Activated CD4-positive, alpha-beta T cell treated with anti-CD3 and anti-CD28 coated beads, Interleukin-2, Interleukin-4, amounts not matched to agents 100 ng/mL and 50 ng/mL, durations not matched to agents 16 hours and 8 hours (primary cell): ENCODE measurements at places on chromosomes 13 and 19.

DNA sequence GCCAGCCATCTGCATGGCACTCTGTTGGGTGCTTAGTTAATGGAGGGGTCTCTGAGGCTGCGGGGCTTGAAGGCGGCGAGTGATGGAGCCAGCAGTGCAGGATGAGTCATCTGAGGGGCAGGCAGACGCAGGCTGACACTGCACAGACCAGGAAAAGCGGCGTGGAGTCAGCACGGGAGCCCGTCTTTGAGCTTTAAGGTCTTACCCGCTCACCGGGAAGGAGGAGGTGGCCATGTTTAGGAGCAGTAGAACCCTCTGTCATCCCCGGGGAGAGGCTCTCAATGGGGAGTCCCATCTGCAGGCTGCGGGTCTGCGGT, 13.1 kb downstream of the NAXD start:
- no peak for DNase-seq

DNA sequence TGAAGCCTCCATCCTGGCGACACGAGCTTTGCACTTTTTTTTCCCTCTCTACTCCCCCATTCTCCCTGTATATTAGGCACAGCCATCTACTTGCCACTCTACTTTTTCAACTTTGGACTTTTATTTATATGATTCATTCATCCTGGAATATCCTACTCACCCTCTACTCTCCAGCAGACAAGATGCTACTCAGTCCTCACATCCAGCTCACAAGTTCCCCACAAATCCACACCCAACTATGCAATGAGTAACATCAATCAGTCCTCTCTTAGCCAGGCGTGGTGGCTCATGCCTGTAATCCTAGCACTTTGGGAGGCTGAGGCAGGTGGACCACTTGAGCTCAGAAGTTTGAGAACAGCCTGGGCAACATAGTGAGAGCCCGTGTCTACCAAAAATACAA, 23.9 kb upstream of the URAD start:
- DNase-seq, result no peak

DNA sequence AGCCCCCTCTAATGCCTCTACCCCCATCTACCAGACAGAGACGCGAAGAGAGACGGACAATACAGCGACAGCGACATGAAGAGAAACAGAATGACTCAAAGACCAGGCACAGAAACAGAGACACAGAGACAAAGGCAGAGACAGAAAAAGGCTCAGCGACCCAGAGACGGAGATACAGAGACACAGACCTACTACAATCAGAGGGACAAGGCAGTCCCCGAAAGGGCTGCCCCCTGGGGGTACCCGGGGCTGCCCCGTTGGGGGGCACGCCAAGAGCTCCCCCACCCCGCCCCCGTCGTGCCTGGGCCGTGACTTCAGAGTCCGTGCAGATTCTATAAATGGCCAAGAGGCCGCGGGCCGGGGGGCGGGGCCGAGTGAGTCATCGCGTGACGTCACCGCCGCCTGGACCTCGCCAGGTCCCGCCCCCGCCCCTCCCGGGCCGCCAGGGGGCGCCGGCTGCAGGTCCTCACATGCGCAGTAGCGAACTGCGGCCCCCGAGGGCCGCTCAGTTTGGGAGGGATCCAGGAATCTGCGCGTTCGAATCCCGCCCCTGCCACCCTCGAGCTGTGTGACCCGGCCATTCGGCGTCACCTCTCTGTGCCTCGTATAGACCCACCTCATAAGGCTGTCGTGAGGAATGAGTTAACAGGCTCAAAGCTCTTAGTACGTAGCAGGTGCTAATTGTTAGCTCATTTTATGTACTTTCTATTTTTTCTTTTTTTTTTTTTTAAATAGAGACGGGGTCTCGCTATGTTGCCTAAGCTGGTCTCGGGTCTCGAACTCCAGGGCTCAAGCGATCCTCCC, 2.7 kb upstream of the CNN1 start:
- DNase-seq, result peak; percentile 88

GRCh38 chr19:55692681-55693081, 17.7 kb downstream of the EPN1 start:
- no peak for DNase-seq

GRCh38 chr19:3220576-3220975, 3.9 kb upstream of the CELF5 start:
- DNase-seq, result no peak

DNA sequence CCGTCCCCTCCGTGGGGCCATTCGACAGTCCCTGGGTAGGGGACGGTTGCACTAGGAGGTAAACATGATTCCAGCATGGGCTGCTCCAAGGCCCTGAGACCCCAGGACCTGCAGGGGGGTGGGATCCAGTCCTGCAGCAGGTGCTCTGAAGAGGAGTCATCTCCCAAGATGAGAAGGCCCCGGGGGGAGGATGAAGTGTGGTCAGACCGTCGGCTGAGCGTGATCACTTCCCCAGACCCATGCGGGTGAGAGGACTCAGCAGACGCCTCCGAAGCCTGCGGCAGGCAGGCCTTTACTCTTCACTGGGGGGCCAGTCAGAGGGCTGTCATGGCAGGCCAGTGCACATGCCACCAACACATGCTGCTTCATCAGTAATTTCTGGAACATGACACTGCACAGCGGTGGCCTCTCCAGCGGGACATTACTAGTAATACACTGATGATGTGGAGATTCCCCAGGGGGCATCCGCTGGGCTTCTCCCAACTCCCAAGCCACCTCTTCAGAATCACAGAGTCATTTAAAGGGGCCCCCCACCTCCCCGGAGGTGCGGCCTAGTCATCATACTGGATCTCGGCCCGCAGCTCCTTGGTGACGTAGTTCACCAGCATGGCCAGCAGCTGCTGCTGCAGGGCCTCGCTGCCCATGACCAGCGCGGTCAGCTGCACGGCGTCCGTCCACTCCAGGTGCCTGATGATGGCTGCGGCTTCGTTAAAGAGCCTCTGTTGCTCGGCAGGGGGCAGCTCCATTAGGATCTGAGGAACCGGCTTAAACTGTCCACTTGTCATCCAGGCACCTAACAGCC, 12.7 kb downstream of the C19orf12 start:
- DNase-seq, result no peak

- no peak for DNase-seq
These were observed 1.1 kb upstream of the LSR start for GRCh38 chr19:35247526-35248309.

GRCh38 chr19:13849991-13850909, 26.7 kb upstream of the NANOS3 start:
- peak; percentile 65 for DNase-seq

GRCh38 chr19:47885067-47885463, 1.1 kb downstream of the SULT2A1 start:
- DNase-seq, result no peak

DNA sequence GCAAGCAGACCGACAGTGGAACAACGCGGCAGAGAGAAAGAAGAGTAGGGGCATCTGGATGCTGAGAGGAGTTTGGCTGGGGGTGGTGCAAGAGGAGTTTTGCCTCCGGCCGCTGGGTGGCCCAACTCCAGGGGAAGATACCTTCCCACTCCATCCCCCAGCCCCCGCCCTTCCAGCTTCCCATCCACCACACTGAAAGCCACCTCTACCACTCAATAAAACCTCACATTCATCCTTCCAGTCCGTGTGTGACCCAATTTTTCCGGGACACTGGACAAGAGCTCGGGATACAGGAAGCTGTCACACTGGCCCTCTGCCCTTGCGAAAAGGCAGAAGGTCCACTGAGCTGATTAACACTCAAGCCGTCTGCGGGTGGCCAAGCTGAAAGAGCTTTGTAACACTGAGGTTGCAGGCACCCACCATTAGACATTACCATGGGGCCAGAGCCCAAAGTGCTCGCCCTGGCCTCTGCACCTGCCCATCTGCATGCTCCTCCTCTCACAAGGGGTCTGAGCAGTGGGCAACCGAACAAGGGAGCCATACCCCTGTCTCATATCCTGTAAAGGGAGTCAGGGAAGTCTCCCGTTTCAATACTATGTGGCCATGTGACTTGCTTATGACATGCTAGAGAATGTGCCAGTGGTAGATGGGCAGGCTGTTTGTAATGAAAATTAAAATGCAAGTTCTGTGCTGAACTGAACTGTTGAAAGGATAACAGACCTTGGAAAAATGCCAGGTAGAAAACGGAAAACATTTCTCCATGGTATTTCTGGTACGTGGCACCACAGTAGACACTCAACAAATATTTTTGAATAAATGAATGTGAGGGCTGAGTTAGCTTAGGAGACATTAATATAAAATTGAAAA, 205.1 kb upstream of the STARD13 start:
- no peak for DNase-seq

DNA sequence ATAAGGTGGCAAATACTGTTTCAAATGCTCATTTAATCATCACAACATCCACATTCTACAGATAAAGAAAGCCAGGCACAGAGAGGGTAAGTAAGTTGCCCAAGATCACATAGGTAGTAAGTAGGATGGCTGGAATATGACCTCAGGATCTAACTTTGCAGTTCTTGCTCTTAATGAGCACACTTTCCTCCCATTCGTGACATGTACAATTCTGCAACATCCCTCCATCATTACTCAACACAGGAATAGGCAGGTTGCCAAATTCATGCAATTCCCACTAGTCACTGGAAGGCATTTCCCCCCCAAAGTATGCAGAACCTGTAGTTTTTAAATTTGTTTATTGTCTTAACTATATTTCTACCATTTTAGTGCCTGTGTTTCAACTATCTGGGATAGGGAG, 109.2 kb downstream of the OLFM4 start:
- DNase-seq, result no peak

- peak; percentile 42 for DNase-seq
These were observed 28.1 kb downstream of the RANBP3 start for GRCh38 chr19:5949792-5950305.

DNA sequence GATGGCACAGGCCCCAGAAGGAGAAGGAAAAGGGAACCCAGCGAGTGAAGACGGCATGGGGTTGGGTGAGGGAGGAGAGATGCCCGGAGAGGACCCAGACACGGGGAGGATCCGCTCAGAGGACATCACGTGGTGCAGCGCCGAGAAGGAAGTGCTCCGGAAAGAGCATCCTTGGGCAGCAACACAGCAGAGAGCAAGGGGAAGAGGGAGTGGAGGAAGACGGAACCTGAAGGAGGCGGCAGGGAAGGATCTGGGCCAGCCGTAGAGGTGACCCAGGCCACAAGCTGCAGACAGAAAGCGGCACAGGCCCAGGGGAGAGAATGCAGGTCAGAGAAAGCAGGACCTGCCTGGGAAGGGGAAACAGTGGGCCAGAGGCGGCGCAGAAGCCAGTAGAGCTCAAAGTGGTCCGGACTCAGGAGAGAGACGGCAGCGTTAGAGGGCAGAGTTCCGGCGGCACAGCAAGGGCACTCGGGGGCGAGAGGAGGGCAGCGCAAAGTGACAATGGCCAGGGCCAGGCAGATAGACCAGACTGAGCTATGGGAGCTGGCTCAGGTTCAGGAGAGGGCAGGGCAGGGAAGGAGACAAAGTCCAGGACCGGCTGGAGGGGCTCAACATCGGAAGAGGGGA, 1.1 kb downstream of the PPP1R12C start:
- DNase-seq, result peak; percentile 73

- no peak for DNase-seq
These were observed 139.9 kb upstream of the RFC3 start for GRCh38 chr13:33678084-33678483.

- no peak for DNase-seq
These were observed 170.5 kb downstream of the MZT1 start for GRCh38 chr13:72556945-72557344.

DNA sequence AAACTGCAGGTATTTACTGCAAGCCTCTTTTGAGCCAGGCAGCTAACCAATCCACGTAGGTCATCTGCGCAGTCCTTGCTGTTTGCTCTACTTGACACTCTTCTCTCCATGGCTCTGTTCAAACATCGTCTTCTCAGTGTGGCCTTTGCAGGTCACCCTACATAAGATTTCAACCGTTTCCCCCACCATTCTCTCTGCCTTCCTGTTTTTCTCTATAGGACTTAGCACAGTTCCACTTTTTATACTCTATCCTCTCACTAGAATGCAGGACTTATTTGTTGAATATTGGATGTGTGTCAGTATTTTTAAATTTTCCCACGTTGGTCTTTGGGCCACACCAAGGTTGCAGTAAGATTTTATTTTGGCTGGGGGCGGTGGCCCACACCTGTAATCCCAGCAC, 1.7 kb upstream of the FBXW9 start:
- DNase-seq, result no peak

GRCh38 chr13:109159650-109160309, 530.4 kb downstream of the MYO16 start:
- no peak for DNase-seq

DNA sequence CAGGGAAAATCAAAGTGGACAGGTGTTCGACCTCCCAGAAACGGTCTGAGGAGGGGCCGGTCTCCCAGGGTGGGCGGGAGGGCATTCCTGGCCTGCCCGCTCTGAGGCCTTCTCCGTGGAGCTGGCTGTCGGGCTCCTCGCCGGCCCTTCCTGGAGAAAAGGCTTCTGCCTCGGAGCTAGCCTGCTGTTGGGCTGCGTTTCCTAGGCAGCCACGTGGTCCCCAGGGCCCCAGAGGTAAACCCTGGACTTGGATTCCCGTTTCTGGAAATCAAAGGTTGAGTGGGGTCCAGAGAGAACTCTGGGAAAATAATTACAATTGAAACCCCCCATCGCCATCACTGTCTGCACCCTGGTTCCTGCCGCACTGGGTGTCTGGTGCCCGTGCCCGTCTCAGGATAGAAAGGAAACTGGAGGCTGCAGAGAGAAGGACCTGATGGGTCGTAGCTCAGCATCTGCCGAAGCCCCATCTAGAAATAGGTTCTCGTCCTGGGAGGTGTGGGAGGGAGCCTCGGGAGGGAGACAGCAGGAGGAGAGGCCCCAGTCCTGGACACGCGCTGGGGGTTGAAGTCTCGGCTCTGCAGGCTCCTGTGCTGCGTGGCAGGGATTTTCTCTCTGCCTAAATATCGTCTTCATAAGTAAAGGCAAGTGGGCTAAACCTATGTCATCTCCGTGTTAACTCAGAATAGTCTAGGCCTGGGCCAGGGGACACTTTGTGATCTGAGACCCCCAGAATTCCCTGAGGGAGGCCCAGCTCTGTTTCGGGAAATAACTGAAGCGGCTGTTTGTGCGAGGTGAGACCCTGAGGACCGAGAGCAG, 7.7 kb upstream of the PROZ start:
- no peak for DNase-seq

DNA sequence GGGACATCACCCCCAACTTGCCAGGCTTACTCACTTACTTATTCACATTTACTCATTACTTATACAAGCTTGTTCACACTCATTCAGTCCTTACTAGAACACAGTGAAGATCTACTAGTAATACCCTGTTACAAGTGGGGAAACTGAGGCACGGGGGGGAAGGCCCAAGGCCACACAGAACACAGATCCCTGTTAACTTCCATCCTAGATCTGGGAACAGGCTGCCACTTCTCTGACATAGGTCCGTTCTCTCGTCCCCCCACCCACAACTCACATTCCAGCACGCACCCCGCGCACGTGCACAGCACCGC, 1.5 kb upstream of the NRTN start:
- DNase-seq, result no peak

- no peak for DNase-seq
These were observed 30.5 kb downstream of the ZSWIM4 start for GRCh38 chr19:13825489-13826441.
